T-helper 2 cell treated with Interferon-gamma antibody and Interleukin-4, amounts not matched to agents 100 ng/mL and 5 ng/mL, for 36 hours (primary cell): ENCODE measurements at places on chromosomes 3 and 15. TPM values are rescaled to one million over a fixed set of nuclear protein-coding genes. Genes with fewer than 3 reads are reported as not detected.

The OR5H6 gene
- not detected in 2 replicates for total RNA-seq

The CCR2 gene
- 19.8 and 19.9 TPM in 2 replicates for total RNA-seq

The CP gene
- total RNA-seq = not detected in 2 replicates

The FOXL2 gene
- not detected in 2 replicates for total RNA-seq

The FGD5 gene
- total RNA-seq = 0.05 TPM in 1 of 2 replicates, not detected in the other

The RTP4 gene
- total RNA-seq = 12.9 and 13.0 TPM in 2 replicates

The SAMD7 gene
- not detected in 2 replicates for total RNA-seq

The NGLY1 gene
- 55.3 and 56.6 TPM in 2 replicates for total RNA-seq

The GASK1A gene
- total RNA-seq = 0.09 TPM in 1 of 2 replicates, not detected in the other

The UBAP1L gene
- total RNA-seq = 5.9 and 6.5 TPM in 2 replicates

The BSN gene
- total RNA-seq = 0.07 TPM in 2 replicates

The CLEC3B gene
- 0.27 and 0.36 TPM in 2 replicates for total RNA-seq

The IMPG2 gene
- total RNA-seq = 0.20 TPM in 2 replicates

The BFSP2 gene
- total RNA-seq = 0.36 and 1.0 TPM in 2 replicates

The DUOX2 gene
- not detected in 2 replicates for total RNA-seq
